ENCODE measurements at places on chromosomes 16 and 17. TPM values are rescaled to one million over a fixed set of nuclear protein-coding genes. Genes with fewer than 3 reads are reported as not detected.

DNA sequence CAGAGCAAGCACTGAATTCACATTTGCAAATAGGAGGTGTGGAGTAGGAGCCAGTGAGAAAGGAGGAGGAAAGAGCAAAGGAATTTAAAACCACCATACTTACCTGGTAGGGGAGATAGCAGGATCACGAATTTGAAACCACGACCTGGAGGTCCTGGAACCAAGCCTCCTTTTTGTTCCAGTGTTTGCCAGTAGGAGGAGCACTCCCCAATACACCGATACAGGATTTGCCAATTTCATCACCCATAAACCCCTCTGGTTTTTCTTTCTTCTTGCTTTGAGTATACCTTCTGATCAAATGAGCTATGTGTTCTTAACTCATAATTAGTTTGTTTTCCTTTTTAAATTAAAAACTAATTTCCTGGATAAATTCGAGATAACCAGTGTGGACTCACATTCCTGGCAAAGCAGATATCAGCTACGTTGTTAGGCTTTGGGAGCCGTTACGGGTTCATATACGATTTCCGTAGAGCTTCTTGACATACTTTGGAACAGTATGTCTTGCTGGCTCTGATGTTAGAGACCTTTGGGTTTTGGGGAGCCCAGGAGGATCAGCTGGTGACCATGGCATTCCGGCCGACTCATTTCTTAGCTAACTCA lies 22.7 kb downstream of the BCO1 start:
- no peak overlapping the region for H3K27ac ChIP-seq
- no peak for DNase-seq

- H3K36me3 ChIP-seq: no peaks in the 10 kb centered on the region
- DNase-seq: no peak
- H3K4me3 ChIP-seq: peak overlapping the region; percentile 51
Measured at GRCh38 chr17:31425282-31426040, 34.0 kb downstream of the RAB11FIP4 start.

- no peaks in the 10 kb centered on the region for H3K36me3 ChIP-seq
- peaks cover 5% of the 10 kb centered on the region for H3K4me1 ChIP-seq
- H3K27ac ChIP-seq: no peak overlapping the region
- no peaks in the 10 kb centered on the region for H3K27me3 ChIP-seq
Measured at GRCh38 chr16:56950881-56951771, 10.6 kb upstream of the CETP start.

CLEC16A gene
- total RNA-seq: 33.4 TPM

SDR42E2 gene
- total RNA-seq: not detected
